Thoracic aorta (tissue), 2 donors: ENCODE measurements at places on chromosomes 7 and 10. TPM values are rescaled to one million over a fixed set of nuclear protein-coding genes. Genes with fewer than 3 reads are reported as not detected.

GRCh38 chr7:41487229-41487940, 215.5 kb downstream of the INHBA start:
- H3K4me1 ChIP-seq, result no peaks in the 10 kb centered on the region
- H3K4me3 ChIP-seq, result no peak overlapping the region
- H3K27me3 ChIP-seq, result no peaks in the 10 kb centered on the region
- no peak for DNase-seq

GRCh38 chr10:79022565-79023230, 46.1 kb upstream of the ZMIZ1 start:
- no peaks in the 10 kb centered on the region for H3K27me3 ChIP-seq
- H3K27ac ChIP-seq, result no peak overlapping the region
- H3K4me3 ChIP-seq, result no peak overlapping the region
- H3K36me3 ChIP-seq, result no peaks in the 10 kb centered on the region
- no peaks in the 10 kb centered on the region for H3K4me1 ChIP-seq
- DNase-seq, result no peak

- H3K27me3 ChIP-seq, result no peaks in the 10 kb centered on the region
- DNase-seq, result no peak
- H3K4me1 ChIP-seq, result peaks cover 13% of the 10 kb centered on the region
- H3K4me3 ChIP-seq, result no peak overlapping the region
- H3K27ac ChIP-seq, result no peak overlapping the region
Measured at GRCh38 chr7:118311121-118311836, 86.8 kb downstream of the ANKRD7 start.

GRCh38 chr10:120666308-120666707, 184.9 kb upstream of the WDR11 start:
- no peaks in the 10 kb centered on the region for H3K27me3 ChIP-seq
- H3K4me1 ChIP-seq, result no peaks in the 10 kb centered on the region
- H3K4me3 ChIP-seq, result no peak overlapping the region
- H3K36me3 ChIP-seq, result no peaks in the 10 kb centered on the region
- H3K27ac ChIP-seq, result no peak overlapping the region
- no peak for DNase-seq

- H3K4me3 ChIP-seq, result no peak overlapping the region
- no peak for DNase-seq
- no peaks in the 10 kb centered on the region for H3K4me1 ChIP-seq
- no peaks in the 10 kb centered on the region for H3K27me3 ChIP-seq
- H3K36me3 ChIP-seq, result no peaks in the 10 kb centered on the region
- H3K27ac ChIP-seq, result no peak overlapping the region
Measured at GRCh38 chr10:130403153-130404075, 267.2 kb downstream of the GLRX3 start.

DNA sequence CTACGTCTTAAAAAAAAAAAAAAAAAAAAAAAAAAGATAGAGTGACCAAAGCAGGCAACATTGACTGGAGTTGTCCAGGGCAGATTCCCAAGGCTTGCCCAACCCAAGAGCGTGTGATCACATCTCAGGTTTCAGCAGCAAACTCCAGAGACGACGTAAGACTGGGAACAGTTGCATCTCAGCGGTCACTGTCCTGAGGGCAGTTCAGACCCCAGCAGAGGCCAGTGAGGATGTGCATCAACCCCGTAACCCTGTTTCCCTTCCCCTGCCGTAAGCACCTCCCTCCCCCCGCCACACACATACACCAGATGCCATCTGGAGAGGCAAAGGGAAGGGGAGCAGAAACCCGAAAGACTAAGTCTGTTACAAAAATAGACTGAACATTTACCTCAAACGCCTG, 19.3 kb upstream of the TOMM7 start:
- H3K27ac ChIP-seq, result no peak overlapping the region
- no peak for DNase-seq
- no peaks in the 10 kb centered on the region for H3K4me1 ChIP-seq
- no peaks in the 10 kb centered on the region for H3K36me3 ChIP-seq
- no peaks in the 10 kb centered on the region for H3K27me3 ChIP-seq

- no peaks in the 10 kb centered on the region for H3K36me3 ChIP-seq
- no peak overlapping the region for H3K27ac ChIP-seq
- H3K4me1 ChIP-seq, result peaks cover 13% of the 10 kb centered on the region
- peaks cover 57% of the 10 kb centered on the region for H3K27me3 ChIP-seq
- no peak for DNase-seq
Measured at GRCh38 chr7:97007583-97007861, 2.2 kb downstream of the DLX6 start.

DNA sequence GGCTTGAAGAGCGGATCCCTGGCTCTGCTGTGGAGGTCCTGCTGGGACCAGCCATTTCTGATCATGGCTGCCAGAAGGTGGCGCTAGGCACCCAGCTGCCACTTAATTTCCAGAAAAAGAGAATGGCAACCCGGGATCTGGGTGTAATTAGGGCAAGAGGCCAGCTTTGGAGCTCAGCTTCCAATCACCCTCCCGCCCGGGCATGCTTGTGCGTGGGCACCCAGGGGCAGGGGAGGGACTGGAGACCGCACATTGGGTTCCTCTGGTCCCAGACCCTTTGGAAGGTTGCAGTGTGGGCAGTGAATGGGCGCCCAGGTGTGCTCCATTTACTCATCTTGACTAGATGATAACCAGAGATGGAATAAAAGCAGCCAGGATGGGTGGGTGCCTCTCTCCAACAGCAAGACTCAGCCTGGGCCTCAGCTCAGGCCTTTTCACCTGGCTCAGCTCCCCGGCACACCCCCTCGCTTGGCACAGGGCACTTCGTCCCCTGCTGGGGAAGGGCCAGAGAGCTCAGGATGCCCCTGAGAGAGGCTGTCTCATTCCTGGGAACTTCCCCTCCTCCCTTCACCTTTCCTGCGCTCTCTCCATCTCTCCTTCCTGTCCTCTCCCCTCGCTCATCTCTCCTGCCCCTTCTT, 14.7 kb downstream of the FAM241B start:
- H3K27ac ChIP-seq, result no peak overlapping the region
- H3K27me3 ChIP-seq, result no peaks in the 10 kb centered on the region
- no peaks in the 10 kb centered on the region for H3K36me3 ChIP-seq
- H3K4me3 ChIP-seq, result no peak overlapping the region

- no peak overlapping the region for H3K4me3 ChIP-seq
- no peak overlapping the region for H3K27ac ChIP-seq
- H3K4me1 ChIP-seq, result no peaks in the 10 kb centered on the region
- H3K36me3 ChIP-seq, result no peaks in the 10 kb centered on the region
- no peaks in the 10 kb centered on the region for H3K27me3 ChIP-seq
Measured at GRCh38 chr10:15374156-15374555, 3.1 kb upstream of the FAM171A1 start.

The LIPJ gene
- total RNA-seq, result 0.27 TPM

DNA sequence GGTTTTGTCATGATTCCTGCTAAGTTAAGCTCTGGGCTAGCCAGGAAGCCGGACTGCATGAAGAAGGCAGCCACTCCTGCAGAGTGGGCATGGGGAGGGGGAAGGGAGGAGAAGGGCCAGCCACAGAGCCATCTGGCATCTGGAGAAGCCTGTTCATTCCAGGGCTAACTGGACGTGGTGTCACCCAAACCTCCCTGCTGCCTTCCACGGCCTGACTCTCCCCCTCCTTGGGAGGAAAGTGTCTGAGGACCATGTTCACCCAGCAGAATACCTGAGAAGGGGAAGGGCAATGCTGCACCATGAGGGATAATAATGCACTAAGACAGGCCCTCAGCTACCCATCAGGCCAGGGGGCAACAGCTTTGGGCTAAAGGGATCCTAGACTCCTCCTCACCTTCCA, 15.4 kb downstream of the AQP1 start:
- H3K27ac ChIP-seq, result no peak overlapping the region
- H3K4me3 ChIP-seq, result no peak overlapping the region
- H3K4me1 ChIP-seq, result peaks cover 2% of the 10 kb centered on the region
- peaks cover 47% of the 10 kb centered on the region for H3K36me3 ChIP-seq

The DDC gene
- total RNA-seq, result 0.85 TPM

The DPP6 gene
- not detected for total RNA-seq

DNA sequence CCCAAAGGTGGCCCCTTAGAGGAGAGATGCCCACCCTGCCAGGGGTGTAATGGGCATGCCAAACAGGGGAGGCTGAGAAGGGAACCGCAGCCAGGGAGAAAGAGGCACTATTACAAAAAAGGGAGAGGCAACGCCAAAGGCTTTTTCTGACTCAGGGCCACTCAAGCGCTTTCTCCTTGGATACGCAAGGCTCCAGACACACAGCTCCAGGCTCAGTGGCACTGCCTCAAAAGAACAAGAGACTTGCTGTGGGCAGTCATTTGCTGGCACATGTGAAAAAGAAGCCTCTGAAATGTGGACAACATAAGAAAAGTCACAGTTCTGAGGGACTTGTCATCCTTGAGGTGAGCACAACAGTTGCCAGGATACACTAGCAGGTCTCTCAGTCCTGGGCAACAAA, 128.4 kb downstream of the DGKI start:
- no peak overlapping the region for H3K27ac ChIP-seq
- H3K4me3 ChIP-seq, result peak overlapping the region; percentile 47
- DNase-seq, result no peak

The WEE2 gene
- total RNA-seq, result not detected

- H3K27ac ChIP-seq, result peak overlapping the region; percentile 12
- H3K4me3 ChIP-seq, result no peak overlapping the region
- peaks cover 22% of the 10 kb centered on the region for H3K4me1 ChIP-seq
- no peaks in the 10 kb centered on the region for H3K27me3 ChIP-seq
- DNase-seq, result no peak
- H3K36me3 ChIP-seq, result peaks cover 21% of the 10 kb centered on the region
Measured at GRCh38 chr7:135167365-135167917, 3.1 kb downstream of the CYREN start.

DNA sequence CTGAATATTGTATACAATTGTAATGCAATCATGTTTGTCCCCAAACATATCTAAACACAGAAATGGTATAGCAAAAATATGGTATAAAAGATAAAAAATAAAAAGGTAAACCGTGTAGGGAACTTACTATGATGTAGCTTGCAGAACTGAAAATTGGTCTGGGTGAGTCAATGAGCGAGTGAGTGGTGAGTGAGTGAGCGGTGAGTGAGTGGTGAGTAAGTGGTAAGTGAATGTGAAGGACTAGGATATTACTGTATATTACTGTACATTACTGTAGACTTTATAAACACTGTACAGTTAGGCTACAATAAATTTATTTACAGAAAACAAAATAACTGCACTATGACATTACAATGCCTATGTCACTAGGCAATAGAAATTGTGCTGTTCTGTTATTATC, 1163.2 kb upstream of the SORCS1 start:
- no peak for DNase-seq
- no peak overlapping the region for H3K27ac ChIP-seq
- no peaks in the 10 kb centered on the region for H3K4me1 ChIP-seq
- H3K27me3 ChIP-seq, result no peaks in the 10 kb centered on the region
- no peak overlapping the region for H3K4me3 ChIP-seq

DNA sequence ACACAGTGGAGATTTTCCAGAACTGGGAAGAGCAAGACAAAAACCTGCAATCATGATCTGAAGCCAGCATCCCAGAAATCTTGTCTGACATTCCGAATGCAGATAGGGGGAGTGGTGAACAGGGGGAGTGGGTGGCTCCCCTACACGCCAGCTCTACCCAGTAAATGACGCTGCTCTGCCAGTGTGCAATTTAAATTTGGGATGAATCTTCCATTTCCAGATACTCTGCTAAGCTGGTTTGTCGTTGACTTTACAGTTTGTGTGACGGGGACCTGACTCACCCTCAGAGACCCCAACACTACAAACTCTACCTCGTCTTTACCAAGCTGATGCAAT, 68.7 kb upstream of the CAMK2B start:
- H3K27ac ChIP-seq, result no peak overlapping the region
- H3K4me1 ChIP-seq, result no peaks in the 10 kb centered on the region
- no peak for DNase-seq
- peaks cover 5% of the 10 kb centered on the region for H3K36me3 ChIP-seq
- H3K27me3 ChIP-seq, result no peaks in the 10 kb centered on the region

The CCDC172 gene
- total RNA-seq, result not detected

DNA sequence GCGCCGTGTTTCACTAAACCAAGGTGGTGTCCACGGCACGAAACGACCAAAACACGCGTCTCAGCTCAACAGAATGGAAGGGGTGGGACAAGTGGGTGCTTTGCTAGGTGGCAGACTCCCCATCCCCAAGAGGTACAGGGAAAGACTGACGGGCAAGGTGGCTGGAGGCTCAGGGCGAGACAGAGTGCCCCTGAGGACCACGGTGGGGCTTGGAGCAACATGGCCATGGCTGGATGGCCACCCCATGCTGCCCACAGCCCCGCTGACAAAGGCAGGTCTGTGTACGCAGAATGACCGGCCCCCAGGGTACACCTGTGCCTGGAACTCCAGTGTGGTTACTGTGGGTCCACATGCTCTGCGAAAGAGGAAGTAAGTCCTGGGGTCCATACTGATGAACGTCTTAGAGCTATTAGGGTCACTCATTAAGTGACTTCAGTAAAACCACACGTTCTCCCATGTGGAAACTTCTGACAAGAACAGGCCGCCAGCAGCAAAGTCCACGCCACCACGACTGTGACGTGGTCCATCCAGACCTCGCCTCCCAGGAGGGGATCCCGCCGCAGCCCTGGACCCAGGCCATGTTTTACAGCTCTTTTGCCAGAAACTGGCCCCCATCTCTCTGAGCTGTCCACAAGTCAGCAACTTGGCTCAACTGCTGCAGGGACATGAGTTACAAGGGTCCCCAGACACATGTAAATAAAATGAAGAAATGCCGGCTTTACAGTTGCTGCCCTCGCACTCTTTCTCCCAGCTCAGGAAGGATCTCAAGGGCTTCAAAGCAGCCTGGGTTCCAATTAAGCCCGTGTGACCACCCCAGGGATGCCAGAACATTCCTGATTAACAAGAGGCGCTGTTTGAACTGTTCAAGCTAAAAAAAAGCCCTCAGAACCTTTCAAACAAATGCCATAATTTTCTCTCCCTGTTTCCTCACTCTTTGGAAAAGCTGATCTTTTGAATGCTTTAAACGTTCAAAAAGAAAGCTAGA, 66.8 kb downstream of the MAD1L1 start:
- H3K36me3 ChIP-seq, result no peaks in the 10 kb centered on the region
- no peaks in the 10 kb centered on the region for H3K27me3 ChIP-seq
- H3K4me1 ChIP-seq, result no peaks in the 10 kb centered on the region
- H3K4me3 ChIP-seq, result no peak overlapping the region
- H3K27ac ChIP-seq, result no peak overlapping the region

The MRC1 gene
- 73.4 TPM for total RNA-seq

DNA sequence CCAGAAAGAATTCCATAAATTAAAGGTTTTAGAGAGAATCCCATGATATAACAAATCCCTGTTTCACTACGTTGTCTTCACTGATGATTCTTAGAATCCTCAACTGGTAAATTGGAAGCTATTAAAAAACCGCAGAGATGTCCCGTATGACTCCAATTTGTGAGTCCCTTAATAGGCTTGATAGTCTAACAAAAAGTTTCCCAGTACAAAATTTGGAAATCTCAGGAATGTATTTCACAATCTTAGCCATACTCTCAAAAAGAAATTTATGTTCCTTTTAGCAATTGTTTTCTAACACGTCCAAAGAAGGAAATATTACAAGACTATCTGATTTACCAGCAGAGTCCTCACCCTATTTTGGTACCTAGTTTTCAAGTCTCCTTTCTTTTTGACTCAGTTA, 2.5 kb downstream of the TES start:
- peaks cover 40% of the 10 kb centered on the region for H3K4me1 ChIP-seq
- H3K36me3 ChIP-seq, result no peaks in the 10 kb centered on the region
- peak overlapping the region; percentile 97 for H3K27ac ChIP-seq
- H3K4me3 ChIP-seq, result peak overlapping the region; percentile 90
- H3K27me3 ChIP-seq, result no peaks in the 10 kb centered on the region
